ENCODE measurements at places on chromosomes 5 and 9. TPM values are rescaled to one million over a fixed set of nuclear protein-coding genes. Genes with fewer than 3 reads are reported as not detected.

DNA sequence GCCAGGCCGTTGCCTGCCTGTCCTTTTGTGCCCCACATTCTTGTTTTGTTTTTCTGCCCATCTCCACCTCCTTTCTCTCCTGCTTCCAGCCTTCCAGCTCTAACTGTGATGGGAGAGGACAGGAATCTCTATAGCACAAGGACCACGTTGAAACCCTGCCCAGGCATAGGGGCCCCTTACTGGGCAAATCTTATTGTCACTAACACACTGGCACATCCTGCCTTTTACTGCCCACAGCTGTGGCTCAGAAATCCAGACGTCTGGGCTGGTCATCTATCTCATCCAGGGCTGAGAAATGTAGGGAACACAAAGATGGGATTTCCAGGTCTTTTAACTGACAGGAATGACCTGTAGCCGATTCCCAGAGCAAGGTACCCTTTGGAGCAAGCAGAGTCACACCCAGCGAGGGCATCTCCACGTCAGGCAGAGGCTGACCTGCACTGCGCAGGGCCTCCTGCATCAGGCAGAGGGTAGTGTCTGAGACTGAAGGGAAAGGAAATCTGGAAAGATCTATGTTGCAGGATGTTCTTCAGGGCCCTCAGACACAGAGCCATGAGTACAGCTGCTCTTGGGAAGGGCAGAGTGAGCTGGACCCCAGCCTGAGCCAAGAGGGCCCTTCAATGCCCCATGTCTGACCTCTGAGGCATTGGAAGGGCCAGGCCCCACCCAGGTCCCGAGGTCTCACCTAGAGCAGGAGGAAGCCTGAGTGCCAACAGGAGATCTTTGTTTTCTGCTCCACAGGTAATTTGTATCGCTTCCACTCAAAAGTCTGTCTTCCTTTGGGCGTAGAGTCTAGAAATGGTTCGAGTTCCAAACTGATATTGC lies 278.8 kb downstream of the FSTL4 start:
- DNase-seq = no peak

Gene LRRC70
- 9.4 TPM for total RNA-seq

- no peak for DNase-seq
Measured at GRCh38 chr5:181027452-181028031, 12.5 kb upstream of the BTNL9 start.

- no peak for DNase-seq
Measured at GRCh38 chr5:111984044-111984443, 227.1 kb upstream of the NREP start.

DNA sequence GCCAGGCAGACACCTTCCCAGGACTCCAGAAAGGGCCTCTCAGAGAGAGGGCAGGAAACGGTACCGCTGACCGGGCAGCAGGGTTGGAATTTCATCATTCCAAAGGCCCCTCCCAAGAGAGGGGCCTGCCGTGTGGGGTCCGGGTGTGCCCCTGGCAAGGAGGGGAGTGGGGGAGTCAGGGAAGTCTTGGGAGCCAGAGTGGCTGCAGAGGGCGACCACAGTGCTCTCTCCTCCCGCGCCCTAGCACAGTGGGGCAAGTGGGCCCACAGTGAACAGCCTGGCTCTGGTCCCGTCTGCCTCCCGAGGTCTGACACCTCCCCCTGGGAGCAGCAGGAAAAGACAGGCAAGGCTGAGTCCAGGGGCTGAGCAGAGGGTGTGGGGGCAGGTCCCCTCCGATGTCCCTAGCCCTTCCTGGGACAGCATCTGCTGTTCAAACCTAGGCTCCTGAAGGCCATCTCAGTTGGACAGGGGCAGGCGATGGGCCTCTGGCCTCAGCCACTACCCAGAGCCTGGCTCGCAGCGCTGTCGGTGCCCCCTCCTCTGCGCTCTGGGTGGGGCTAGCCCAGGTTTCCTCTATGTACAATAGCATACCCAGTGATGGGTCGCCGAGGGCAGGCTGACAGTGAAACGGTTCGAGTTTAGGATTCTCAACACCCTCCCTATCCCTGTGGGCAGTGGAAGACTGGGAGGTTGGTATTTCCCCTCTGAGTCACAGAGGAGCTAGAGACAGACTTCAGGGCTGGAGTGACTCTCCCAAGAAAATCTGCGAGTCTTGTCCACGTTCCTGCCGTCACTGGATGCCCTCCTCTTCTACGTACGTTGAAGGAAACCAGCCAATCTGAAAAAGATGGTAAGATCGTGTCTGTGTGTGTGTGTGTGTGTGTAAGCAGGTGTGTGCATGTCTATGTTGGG lies 25.4 kb upstream of the SARDH start:
- peak; percentile 80 for DNase-seq

GRCh38 chr9:123119566-123119965 lies 86.1 kb downstream of the GPR21 start:
- no peak for DNase-seq

Gene ASPN
- 4.0 TPM for total RNA-seq

Gene SPATA31D4
- total RNA-seq = not detected

DNA sequence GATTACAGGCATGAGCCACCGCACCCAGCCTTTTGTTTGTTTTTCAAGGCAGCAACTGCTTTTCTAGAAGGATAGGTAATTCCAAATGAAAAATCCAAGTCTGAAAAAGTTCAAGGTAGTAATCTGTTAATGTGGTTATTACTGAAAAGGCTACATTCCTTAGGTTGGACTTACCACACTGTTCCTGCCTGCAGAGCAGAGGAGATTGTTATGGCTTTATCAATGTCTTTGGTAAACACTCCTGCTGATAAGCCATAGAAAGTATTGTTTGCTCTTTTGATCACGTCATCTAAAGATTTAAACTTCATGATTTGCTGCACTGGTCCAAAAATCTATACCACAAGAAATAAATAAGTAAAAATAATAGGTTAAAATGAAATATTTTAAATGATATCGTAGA lies 43.4 kb downstream of the ALDH1A1 start:
- no peak for DNase-seq

Gene TCF7
- total RNA-seq = 3.9 TPM
